ENCODE measurements at places on chromosomes 7 and 10. TPM values are rescaled to one million over a fixed set of nuclear protein-coding genes. Genes with fewer than 3 reads are reported as not detected.

DNA sequence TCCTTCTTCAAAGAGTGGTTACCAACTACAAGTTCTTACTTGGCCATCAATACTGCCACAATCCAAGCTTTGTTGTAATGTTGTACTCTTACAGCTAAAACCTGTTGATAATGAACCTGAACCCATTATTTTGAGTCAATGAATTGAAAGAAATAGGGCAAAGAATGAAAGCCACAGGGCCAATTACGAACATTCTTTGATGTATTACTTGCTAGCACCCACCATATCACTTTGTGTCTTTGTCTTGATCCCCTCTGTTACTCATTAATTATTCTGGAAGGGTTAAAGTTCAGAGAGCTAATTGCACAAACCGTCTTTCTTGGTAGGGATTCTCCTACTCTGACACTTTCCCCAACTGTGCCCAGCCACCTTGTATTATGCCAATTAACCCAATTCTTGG is 53.2 kb upstream of the TFEC start:
- no peak for DNase-seq

The NKX6-2 gene
- not detected for total RNA-seq

GRCh38 chr10:119221666-119222065 is 14.3 kb downstream of the GRK5 start:
- no peak for DNase-seq

The SLC25A40 gene
- total RNA-seq = 15.3 TPM

DNA sequence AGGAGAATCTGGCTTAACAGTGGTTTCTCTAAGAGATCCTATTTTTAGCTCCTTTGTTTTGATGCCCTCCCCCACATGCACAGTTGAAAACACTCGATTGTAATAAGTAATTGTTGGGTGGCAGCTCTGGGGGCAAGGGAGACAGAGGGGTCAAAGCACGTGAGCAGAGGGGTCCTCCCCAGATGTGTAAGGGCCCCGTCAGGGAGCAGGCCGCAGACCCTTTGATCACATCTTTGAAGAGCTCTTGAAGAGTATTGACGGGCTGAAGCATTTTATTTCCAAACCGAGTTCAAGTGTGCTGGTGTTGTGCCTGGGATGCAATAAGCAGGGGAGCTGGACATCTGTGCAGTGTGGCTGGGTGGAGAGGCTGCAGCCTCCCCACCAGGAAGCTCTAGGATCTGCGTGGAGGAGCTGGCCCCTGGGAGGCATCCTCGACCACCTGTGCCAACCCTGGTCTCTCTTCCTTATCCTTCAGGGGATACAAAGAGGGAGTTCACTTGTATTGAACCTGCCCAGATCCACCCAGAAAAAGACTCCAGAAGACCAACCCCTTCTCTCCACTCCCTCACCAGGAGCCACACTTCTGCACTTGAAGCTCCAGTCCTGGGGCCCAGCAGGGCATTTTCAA is 473.0 kb upstream of the MGMT start:
- DNase-seq = no peak

DNA sequence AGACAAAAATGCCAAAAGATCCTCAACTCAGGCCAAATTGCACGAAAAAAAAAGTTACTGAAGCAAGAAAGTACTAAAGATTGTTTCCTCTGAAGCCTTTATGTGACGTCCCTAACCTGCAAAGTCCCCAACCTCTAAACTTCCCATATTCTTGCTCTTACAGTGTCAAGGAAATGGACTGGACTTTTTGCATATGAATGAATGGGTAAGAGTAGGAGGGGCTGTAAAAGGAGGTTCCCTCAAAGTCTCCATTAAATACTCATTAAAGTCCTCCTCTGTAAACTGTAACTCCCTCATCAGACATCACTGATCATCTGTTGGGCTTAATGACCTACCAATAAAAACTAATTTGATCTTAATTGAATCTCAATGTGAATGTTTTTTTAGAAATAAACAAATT is 164.8 kb upstream of the STEAP1 start:
- DNase-seq = no peak

The PKD2L1 gene
- total RNA-seq = not detected

GRCh38 chr7:99707096-99707495 is 27.3 kb upstream of the CYP3A5 start:
- no peak for DNase-seq

The ATG9B gene
- 0.68 TPM for total RNA-seq

GRCh38 chr7:28800150-28800549 is 158.0 kb downstream of the TRIL start:
- no peak for DNase-seq

GRCh38 chr10:119347181-119347974 is 140.0 kb downstream of the GRK5 start:
- DNase-seq = no peak
